Germinal center (tissue), 1 donor: ENCODE measurements at places on chromosomes 13 and 19.

GRCh38 chr13:112664501-112665203, 25.2 kb upstream of the ATP11A start:
- no peak for DNase-seq

- DNase-seq, result no peak
Observed at GRCh38 chr19:45145270-45146189, 15.3 kb downstream of the NKPD1 start.

- no peak for DNase-seq
Observed at GRCh38 chr13:113586661-113587479, 2.3 kb downstream of the TFDP1 start.

- no peak for DNase-seq
Observed at GRCh38 chr19:6270076-6270745, 9.6 kb downstream of the MLLT1 start.

DNA sequence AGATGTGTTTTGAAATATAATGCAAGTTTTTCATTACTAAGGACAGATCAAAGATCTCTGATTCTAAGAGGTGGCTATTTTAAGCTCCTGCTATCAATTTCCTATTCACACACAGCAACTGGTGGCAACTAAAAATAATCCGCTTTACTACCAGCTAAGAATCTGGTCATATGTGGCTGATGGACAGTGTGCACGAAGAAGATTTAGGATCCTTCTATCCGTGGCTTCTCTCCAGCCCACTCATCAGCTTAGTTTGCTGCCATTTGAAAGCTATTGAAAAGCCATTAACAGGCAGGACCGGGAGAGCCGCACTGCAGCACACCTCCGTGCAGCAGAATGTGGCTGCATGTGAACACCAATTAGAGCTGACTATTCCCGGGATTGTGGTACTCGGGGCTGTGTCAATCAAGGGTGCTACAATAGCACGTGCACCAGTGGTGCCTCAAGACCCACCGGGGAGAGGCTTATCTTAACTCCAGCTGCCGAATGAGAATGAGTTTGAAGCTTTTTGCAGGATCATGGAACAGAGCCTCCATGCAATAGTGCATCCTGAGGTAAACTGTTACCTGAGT, at the start of gene MYO16:
MYO16 (plus strand) TSS at position 431 of the 572 bp plus-strand sequence. CDS start 234 bp downstream, outside the sequence.
- DNase-seq, result no peak

DNA sequence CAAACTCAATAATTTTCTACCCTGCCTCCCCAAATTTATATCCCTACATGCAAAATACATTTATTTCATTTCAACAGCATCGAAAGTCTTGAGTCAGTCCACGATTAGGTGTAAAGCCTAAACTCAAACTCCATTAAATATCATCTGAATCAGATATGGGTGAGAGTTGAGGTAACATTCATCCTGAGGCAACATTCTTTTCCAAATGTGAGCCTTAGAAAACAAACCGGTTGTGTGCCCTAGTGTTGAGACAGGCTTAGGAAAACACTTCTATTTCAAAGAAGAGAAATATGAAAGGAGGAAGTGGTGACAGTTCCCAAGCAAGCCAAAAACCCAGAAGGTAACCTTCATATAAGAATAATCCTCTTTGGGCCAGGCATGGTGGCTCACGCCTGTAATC, 12.1 kb upstream of the ZNF441 start:
- DNase-seq, result no peak

DNA sequence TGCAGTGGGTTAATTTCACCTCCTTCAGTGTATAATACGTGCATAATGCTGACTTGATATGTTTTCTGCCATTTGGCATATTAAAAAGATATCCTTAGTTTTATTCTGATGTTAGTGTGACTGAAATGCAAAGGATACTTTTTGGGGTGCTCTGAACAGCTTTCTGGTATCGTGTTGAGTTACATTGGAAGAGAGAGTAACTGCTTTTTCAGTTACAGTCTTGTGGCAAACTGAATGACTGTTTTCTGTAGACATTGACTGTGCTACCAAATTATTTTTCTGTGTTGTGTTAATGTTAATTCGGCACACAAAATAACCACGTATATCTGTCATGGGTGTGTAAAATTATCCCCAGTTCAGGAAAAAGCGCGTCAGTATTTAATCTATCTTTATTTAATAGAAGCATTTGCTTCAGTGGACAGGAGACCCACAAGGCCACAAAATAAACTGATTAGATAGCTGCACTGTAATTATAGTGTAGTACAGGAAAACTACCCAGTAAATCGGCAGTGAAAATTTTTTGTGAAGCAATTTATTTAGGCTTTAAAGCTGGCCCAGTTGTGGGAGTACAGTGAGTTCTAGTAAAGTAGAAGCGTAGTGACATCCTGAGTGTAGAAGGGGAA, 2.5 kb downstream of the URI1 start:
- DNase-seq, result no peak

DNA sequence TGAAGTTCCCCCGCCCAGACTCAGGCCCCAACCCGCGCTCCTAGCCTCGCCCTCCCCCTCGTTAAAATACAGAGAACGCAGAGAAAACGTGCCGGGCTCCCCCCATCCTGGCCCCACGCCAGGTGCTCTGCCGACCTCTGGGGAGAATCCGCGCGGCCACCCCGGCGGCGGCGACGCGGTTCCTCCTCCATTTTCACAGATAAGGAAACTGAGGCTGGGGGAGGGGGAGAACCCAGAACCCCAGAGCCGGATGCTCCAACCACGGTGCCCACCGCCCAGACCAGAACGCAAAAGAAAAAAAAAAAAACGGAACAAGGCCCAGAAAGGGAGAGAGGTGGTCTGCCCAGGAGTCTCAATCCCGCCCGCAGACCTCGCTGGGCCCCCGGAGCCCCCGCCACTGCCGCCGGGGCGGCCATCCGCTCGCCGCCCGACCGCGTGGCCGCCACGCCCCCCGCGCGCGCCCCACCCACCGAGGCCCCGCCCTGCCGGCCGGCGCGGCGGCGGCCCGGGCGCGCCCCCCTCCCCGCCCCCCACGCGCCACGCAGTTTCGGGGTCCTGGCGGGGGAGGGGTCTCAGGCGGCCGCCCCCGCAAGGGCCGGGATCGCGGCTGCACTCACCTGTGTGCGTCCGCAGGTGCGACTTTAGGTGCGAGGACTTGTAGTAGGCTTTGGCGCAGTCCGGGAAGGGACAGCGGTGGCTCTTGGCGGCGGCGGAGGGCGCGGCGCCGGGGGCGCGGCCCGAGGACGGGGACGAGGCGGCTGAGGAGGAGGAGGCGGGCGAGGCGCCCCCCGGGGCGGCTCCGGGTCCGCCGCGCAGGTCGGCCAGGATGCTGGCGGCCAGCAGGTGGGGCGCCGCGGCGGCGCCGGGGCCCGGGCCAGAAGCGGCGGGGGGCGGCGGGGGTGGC, 703 bp downstream of the KLF16 start:
- peak; percentile 55 for DNase-seq
